ENCODE measurements at places on chromosomes 7 and 10.

DNA sequence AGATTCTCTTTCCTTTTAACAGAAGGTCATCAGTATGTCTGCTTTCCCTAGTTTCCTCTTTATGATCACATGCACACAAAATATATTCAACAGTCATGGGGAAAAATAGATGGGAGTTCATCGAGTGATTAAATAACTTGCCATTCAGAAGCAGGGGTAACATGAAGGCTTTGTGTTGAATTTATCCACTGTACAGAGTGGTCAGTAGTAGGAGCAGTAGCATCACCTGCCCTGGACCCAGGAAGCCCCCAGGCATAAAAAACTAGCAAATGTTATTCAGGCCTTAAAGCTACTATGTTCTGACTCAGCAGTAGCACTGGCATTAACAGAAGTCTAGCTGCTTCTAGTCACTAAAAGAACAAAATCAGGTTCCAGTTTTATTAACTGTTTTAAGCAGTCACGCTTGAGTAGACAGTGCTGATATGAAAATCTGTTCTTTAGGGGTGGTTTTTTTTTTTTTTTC, 31.4 kb upstream of the FAM133B start:
- no peak for DNase-seq

GRCh38 chr10:80421707-80422536, 13.6 kb downstream of the PRXL2A start:
- no peak for DNase-seq

- no peak for DNase-seq
Observed at GRCh38 chr10:52597189-52597863, 175.3 kb downstream of the MBL2 start.

DNA sequence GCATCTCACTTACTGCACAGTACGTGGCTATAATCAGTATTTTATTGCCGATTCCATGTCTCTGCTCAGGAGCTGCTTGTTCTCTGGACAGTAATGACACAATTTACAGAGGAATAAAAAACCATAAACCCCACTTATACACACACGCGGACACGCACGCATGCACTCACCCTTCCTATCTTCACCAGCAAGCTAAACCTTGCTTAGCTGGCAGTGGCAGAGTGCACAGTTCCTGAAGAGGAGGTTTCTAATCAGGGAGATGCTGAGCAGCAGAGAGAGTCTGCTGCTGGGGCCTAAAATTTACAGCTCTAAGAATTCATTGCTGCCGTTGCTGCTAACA, 66.3 kb downstream of the SND1 start:
- no peak for DNase-seq

GRCh38 chr7:73622909-73623797, 1.2 kb downstream of the MLXIPL start:
- no peak for DNase-seq

DNA sequence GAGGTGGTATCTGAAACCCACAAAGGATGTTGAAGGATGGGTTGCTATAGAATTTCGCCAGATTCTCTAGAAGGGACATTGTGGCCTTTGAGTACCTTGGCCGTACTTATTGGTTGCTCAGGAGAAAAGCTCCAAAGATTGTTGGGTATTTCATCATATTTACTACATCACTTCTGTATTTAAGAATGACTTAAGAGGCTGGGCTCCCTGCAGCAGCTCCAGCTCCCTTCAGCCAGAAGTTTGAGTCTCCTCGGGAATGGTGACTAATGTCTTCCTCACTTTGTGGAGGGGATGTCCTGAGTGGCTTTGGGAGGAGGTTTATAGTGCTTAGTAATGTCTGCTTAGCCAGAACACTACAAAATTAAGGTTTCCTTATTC, 18.1 kb downstream of the MINDY4 start:
- DNase-seq = no peak

DNA sequence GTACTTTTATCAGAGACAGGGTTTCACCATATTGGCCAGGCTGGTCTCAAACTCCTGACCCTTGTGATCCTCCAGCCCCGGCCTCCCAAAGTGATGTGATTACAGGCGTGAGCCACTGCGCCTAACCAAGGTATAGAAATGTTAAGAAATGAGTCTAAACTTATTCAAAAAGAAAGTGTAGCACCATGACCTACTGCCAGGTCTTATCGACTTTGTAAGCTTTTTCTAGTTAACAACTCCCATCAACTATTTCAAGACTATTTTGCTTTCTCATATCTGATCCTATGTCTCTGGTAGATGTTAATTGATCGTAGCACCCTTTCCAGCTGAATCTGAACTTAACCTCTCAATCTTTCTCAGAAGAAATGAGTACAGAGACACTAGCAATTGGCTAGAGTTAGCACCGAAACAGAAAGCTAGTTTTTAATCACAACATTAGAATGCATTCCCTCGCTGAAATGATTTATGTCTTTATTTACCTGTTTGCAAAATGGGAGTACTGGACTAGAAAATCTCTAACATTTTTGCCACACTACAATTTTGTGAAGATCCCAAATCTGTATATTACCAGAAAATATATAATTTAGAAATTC, 114.0 kb upstream of the HGF start:
- no peak for DNase-seq

DNA sequence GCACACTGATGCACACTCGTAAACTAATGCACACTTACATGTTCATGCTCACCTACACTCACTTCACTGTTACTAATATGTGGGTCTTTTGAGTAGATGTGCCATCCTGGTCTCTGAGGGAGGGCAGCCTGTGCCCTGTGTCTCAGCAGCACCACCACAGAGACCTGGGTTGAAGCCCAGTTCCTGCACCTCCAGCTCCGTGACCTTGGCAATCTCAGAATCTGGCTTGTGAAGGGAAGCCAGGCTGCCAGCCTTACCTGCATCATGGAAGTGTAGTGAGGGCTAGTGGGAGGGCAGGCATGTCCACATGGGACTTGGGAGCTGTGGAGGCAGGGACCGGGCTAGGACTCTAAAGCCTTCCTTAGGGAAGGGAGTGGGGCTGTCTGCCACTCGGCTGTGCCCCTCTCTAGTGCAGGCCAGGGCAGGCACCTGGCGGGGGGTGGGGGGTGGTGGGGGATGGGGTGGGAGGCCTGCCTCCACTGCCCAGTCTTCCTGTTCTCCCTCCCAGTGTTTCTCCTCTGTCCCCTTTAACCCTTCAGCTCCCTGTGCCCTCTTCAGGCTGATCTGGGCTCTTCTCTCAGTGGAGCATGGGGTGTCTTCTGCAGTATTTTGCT, 8.1 kb downstream of the ADCY1 start:
- no peak for DNase-seq

DNA sequence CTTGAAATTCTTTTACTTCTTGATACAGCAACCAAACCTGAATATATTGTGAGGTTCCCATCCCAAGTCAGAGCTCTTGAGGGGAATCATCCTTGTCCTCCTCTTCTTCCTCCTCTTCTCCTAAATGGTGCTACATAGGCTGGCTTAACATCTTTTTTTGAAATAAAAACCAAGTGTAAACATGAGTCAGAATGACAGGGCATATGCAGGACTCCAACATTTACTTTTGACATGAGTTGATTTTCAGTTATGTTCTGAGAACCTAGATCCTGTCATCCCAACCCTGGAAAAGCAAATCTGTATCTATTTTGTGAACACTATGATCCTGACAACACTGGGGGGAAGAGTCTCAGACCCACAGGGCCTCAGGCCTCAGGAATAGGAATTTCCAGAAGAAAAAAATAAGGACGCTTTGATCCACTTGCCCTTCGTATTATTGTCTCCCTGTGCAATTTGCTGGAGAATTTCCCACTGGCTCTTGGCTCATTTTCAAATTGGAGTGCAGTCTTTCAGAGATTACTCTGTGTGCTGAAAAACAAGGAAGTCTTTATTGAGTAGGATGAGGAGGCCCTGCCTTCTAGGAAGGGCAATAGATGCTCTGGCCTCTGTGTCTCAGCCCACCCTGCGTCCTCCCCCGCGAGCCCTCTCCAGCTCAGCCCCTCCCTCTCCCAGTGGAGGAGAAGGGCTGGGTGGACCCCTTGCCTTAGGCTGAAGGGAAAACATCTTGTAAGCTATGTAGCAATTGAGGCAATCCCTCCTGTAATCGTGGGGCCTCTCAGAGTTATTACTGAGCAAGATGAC, 121.6 kb downstream of the CREB5 start:
- DNase-seq = no peak

GRCh38 chr10:127354992-127355391, 158.6 kb upstream of the INSYN2A start:
- DNase-seq = no peak

DNA sequence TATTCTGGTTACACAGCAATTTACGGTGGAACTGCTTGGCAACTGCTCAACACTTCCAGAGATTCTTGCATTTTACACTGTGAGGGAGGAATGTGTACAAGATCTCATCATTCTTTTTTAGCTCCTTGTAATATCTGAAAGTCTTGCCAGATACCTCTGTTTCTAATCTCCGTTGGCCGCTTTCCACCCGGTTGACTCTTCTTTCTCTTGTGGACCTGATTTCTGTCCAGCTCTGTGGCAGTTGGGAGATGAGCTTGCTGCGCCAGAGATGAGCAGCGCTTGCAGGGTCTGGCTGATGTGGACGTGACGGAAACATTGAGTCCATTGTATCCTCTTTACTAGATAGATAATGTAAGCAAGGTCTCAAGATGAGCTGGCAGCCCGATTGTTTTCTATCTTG, 27.6 kb downstream of the SPAG6 start:
- no peak for DNase-seq

DNA sequence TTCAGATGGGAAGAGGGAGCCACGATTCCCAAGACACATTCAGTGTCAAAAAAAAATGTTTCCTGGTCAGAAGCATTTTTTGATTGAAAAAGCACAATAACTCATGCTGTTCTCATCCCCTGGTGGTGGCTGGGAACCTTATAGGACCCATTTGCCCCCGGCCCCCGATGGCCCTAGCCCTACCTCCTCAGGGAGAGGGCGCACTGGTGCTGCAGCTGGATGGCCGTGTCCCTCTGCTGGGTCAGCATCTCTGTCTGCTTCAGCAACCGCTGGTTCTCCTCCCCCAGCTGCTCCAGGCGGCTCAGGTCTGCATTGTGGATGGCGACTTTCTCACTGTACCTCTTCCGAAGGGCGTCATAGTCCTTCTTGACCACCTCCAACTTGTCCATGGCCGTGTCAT, 83.3 kb downstream of the DLG5 start:
- no peak for DNase-seq

GRCh38 chr7:29193316-29194205, 1.0 kb upstream of the CHN2 start:
- no peak for DNase-seq

DNA sequence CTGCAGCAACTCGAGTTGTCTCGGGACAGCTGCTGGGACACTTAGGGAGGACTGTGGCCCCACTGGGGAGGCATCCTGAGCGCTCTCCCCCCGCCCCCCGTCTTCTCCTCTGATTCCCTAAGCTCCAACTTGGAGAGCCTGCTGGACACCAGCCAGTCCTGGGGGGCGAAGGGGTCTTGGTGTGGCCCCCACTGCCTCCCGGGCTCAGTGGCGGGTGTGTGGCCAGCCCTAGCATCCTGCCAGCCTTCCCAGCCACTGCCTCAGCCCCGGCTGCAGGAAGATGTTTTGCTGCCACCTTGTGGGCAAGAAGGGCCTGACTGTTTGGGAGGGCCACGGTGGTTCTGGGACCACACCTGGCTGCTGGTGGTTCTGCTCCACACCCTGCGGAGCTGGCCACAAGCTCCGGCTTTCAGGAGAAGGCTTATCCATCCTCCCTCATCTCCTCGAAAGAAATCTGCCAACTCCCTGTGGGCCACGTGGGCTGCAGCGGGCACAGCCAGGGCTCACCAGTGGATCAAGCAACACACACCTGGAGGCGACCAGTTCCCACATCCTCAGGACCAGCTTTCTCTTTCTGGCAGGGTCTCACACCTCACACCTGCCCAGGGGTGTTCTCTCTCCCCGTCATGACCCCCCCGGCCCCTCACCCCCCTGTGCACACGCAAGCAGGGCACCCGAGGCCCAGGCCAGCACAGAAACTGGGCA, 24.8 kb downstream of the AGAP3 start:
- DNase-seq = peak; percentile 62

DNA sequence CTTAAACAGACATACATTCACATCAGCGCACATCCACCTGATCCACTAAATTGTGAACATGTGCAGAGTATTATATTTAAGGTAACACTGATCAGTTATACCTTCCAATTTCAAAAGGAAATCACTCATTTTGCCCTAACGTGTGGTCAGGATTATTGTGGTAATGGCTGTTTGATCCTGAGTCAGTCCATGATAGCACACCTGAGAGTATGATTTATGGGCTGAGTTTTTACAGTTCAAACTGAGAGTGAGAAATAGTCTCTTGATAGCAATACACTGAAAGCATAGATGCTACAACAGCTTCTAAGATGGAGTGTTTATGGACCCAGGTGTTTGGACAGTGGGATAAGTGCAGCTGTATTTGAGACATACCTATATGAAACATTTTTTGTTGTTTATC, 96.7 kb downstream of the KIF20B start:
- DNase-seq = no peak

- DNase-seq = no peak
Observed at GRCh38 chr7:37031571-37032257, 307.4 kb upstream of the AOAH start.

- DNase-seq = no peak
Observed at GRCh38 chr10:97810446-97810845, 38.6 kb upstream of the SFRP5 start.

DNA sequence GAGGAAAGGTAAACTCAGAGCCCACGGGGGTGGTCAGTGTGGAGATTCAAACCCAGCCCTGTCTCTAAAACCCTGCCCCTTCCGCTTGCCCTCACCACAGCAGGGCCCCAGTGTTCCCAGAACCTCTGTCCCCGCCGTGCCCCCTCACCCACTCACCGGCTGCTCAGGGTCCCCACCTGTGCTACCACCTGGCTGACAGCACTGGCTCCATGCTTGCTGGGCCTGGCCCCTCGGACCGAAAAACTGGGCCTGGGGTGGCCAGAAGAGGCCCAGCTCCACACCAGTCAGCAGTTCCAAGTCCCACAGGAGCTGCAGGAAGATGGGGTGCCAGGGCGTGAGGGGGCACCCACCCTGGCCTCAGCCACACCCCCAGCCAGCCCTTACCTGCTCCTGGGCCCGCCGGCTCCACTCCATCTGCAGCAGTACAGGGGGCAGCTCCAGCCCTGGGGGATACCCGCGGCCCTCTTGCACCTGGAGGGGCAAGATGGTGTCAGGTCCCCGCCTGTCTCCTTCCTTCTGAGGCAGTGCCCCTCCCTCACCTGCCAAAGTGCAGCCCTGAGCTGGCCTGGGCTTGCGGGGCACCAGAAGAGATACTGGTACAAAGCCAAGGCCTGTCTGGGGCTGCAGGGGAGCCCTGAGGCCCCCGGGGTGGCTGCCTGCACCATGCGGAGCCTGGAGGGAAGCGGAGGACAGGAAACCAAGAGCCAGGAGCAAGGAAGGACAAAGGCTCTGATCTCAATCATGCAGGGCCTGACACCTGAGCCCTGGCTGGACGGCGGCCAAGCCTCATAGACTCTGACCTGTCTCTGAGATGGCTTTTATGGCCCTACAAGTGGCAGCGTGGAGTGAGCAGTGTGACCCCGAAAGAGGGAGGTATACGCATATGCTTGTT, 11.7 kb downstream of the ATP6V1F start:
- no peak for DNase-seq

DNA sequence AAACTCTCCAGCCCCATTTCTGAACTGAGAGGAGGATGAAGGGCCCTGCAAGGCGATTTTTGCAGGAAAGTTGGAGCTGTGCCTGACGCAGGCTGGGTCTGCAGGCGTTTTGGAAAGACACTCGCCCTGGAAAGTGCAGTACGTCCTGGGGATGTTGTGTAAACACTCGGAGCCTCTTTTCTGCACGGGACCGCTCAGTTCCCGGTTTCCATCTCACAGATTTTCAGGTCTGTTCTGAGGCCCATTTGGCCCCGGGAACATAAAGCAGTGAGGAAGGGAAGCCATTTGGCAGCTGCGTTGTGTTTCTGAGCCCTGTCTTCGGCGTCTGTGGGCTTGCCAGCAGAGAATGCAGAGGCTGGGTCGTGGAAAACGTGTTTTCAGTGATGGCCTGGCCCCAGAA, 655.0 kb upstream of the MGMT start:
- DNase-seq = no peak
